ENCODE measurements at places on chromosomes 7 and 10.

- DNase-seq, result no peak
Measured at GRCh38 chr10:71220689-71221540, 8.5 kb downstream of the UNC5B start.

- DNase-seq, result no peak
Measured at GRCh38 chr7:107711301-107711700, 32.6 kb upstream of the CBLL1 start.

- DNase-seq, result no peak
Measured at GRCh38 chr10:101379663-101380352, 25.8 kb downstream of the BTRC start.

DNA sequence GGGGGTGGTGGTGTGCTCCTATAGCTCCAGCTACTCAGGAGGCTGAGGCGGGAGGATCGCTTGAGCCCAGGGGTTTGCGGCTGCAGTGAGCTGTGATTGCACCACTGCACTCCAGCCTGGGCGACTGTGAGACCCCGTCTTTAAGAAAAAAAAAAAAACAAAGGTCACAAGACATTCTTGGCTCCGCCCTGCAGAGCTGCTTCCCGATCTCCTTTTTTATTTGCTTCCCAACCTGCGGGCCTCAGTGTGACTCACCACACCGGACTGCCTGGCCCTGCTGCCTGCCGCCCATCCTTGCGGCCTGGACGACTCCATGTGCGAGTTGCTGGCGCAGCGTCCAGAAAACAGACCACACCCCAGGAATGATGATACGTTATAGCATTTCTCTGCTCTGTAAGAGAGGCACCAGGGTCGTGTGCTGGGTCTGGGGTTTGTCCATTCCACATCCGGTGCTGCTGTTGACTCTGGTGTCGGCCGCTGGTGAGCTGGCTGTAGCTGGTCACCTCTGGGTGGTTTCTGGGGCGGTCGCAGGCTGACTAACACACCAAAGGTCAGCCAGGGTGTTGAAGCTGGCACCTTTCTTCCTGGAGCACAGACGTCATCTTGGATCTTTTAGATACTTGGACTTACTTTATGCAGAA is 123.6 kb downstream of the TCF7L2 start:
- no peak for DNase-seq

DNA sequence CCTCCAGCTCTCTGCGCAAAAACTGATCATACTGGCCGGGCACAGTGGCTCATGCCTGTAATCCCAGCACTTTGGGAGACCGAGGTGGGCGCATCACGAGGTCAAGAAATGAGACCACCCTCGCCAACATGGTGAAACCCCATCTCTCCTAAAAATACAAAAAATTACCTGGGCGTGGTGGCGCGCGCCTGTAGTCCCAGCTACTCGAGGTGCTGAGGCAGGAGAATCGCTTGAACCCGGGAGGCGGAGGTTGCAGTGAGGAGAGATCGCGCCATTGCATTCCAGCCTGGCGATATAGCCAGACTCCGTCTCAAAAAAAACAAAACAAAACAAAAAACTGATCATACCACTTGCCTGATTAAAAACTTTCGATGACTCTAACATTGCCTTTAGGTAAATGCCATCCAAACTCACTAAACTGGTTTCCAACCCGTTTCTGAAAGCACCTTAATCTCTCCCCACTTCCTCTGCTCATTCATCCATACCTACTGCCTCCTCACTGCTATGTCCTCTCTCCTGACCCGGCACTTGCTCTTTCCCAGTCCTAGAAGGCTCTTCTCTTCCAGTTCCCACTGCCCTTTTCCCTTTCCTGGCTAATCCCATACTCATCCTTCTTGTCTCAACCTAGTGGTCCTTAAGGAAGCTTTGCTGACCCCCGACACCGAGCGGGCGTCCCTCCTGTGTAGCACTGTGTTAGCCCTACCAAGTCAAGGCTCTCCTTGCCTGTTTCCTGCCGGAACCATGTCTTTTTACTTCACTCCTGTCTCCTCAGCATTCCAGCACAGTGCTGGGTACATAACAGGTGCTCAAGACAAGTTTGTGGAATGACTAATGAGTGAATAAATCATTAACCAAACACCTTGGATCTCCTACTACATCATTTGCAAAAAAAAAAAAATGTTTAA is 686 bp upstream of the MIOS start:
- DNase-seq, result no peak

DNA sequence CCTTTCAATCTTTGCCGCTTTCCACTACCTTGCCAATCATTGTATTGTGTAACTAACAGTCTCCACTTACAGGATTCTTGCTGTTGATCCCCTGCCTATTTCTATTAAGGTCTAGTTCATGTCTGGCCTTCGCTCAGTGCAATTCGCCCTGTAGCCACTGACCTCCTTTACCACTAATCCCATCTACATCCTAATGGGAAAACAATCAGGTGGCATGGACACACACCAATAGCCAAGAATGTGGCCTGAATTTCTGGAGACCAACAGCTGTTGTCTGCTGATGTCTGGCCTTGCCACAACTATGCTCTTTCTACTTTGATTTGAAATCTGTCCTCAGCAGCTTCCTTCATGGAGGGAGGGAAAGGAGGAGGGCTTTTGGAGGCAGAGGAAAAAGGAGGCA is 546.2 kb downstream of the SORCS3 start:
- DNase-seq, result no peak

DNA sequence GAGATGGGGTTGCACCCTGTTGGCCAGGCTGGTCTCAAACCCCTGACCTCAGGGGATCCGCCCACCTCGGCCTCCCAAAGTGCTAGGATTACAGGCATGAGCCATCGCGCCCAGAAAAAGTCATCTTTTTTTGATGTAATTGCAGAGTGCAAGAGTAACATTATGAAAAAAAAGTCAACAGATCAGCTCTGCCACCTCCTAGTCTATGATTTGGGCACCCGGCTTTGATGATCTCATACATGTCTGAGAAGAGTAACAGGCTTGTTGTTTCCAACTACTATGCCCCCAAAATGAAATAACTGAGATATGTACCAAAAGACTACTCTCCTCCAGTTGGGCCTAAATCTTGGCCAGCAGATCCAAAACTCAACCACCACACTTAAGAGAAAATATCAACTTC is 40.8 kb downstream of the VOPP1 start:
- DNase-seq, result no peak

- DNase-seq, result no peak
Measured at GRCh38 chr10:51926337-51926736, 226.9 kb upstream of the CSTF2T start.

DNA sequence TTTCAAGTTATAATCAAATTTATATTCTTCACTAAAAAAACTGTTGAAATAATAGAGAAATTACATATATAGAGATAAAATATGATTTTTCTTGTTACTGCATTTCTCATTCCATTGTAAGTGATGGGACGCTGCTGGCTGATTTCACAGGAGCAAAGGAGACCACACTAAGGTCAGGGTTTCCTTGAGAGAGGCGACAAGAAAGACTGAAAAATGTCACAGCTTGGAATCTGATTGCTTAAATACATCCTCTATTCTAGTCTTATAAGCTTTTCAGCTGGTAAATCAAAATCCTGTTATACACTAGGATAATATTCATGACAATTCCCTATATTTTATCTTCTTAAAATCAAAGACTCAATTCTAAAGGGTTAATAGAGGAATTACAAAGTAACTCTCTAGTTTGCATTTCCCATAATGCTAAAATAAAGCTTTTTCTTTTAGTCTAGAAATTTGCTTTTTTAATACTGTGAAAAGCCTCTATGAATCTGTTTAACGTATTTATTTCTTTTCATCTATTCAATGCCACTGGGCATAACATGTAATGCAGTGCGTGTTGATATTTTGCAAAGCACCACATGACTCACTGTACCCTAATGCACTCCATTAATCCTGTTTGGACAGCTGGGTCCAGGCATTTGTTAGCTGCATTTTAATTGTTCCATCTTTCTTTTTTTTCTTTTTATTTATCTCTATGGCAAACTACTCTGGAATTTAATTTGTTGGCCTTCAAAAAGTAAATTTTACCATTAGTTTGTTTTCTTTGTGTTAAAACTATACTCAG is 81.7 kb downstream of the RNF32 start:
- DNase-seq, result no peak

Data from right renal cortex interstitium (tissue), 3 donors.